ENCODE measurements at places on chromosomes 1 and 21.

DNA sequence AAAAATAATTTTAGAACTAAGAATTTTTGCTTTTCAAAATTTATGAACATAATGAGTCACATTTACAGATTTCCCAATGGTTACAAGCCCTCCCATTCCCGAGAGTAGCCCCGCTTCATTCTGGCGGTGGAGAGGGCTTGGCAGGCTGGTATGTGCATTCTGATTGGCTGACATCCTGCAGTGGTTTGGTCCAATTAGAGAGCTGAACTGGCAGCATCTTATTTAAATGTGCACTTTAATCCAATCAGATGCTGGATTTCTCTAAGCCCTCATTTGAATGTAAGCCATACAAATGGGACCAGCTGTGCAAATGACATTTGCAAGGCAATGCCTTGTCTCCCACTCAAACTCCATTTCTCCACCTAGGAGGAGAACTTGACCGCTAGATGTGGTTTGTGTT is 18.0 kb upstream of the TRIM17 start:
- DNase-seq, result no peak

GRCh38 chr1:217134857-217135568 is 411.8 kb upstream of the ESRRG start:
- no peak for DNase-seq

GRCh38 chr1:16006552-16007485 is 2.8 kb downstream of the SRARP start:
- DNase-seq, result no peak

DNA sequence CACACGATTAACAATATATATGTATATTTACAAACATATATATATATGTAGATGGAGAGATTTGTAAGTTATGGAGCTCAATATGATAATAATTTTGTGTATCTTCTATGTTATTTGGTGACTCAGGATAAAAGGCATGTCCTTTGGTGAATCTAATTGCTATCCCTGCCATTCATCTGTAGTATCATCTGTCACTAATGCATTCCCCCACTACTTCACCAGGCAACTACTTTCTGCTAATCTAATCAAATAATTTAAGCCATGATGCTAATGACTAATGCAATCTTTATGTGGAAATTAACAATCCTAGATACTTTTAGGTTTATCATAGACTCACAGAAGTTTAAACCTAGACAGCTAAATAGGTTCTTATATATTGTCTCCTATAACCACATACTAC is 1074.5 kb downstream of the PLA2G4A start:
- DNase-seq, result no peak

GRCh38 chr1:210371916-210372315 is 43.2 kb downstream of the HHAT start:
- no peak for DNase-seq

DNA sequence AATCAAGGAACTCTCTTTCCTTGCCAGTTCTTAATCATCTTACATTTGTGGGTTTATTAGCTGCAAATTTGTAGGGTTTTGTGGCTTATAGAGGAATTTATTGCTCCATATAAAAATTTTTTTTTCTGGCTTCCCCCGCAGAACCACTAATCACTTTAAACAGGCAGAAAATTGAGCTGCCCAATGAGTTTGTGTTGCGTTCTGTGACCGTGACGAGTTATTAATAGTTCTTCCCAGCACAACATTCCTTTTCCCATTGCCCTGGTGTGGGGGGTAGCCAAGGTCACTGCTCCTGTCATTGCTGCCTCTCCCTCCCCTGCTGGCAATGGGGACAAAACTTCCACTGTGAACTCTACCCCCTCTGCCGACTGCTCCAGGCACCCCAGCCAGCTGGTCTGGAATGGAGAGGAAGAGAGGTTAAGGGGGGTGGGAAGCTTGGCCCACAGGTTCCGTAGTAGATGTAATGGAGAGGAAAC is 55.1 kb downstream of the UBE2T start:
- DNase-seq, result no peak

- no peak for DNase-seq
These were observed 39.1 kb upstream of the EFCAB14 start for GRCh38 chr1:46757956-46758528.
